ENCODE measurements at places on chromosomes 4 and X.

- no peak for DNase-seq
Measured at GRCh38 chr4:63607169-63607872, 801.9 kb downstream of the TECRL start.

DNA sequence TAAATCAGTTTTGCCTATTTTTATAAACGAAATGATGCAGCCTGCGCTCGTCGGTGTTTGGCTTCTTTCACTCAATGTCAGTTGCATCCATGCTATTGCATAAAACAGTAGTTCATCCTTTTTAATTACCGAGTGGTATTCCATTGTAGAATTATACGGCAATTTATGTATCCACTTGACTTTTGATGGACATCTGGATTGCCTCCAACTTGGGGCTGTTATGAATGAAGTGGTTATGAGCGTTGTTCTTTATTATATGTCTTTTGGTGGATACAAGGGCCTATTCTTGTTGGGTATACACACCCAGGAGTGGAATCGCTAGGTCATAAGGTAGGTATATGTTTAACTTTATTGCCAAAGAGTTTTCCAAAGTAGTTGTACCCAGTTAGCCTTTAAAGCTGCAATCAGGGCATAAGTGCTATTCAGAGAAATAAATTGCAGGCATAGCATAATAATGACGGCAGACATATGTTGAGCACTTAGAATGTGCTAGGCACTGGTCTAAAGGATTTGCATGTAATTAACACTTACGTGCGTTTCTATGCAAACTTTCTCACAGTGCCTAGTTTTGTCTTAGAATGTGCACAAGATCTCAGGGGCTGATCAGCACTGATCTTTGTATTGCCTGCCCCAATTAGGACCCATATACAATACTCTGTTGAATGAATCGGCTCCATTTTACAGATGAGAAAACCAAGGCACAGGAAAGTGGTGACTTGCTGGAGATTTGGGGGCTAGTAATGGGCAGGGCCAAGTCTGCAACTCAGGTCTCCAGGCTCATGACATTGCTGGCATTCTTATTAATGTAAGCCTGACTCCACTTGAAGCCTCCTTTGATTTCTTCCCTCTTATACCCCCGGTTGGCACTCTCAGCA is 407.0 kb downstream of the BCOR start:
- DNase-seq, result no peak

DNA sequence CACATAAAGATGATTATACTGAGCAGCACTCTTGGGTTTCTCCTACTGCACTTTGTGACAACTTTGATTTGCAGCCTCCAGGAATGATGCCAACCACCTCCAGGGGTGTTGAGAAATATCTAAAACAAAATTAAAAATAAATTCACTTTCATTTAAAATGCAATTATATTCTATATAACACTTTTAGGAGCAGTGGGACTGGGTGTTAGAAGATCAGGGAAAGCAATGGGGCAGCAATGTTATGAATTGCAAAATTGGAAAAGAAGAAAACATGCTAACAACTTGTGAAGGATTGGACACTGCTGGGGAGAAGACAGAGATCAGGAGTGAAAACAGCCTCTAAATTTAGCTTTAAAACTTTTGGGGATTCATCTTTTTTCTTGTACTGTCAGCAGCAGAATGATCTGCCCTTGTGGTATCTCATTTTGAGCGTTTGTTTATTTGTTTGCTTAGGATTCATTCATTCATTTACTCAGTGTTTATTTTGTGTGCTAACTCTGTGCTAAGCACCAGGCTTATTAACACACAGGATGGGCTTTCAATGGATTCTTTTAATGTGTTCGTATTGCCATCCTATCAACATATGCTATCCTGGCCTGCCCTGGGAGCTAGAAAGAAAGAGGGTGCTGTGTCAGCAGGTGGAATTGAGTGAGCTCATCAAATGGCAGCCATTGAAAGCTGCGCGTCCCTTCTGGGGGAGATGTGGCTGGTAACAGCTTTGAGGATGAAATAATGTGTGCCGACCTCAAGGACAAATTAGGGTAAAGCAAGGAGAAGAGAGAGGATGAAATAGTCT is 96.5 kb downstream of the FRMPD4 start:
- DNase-seq, result no peak

DNA sequence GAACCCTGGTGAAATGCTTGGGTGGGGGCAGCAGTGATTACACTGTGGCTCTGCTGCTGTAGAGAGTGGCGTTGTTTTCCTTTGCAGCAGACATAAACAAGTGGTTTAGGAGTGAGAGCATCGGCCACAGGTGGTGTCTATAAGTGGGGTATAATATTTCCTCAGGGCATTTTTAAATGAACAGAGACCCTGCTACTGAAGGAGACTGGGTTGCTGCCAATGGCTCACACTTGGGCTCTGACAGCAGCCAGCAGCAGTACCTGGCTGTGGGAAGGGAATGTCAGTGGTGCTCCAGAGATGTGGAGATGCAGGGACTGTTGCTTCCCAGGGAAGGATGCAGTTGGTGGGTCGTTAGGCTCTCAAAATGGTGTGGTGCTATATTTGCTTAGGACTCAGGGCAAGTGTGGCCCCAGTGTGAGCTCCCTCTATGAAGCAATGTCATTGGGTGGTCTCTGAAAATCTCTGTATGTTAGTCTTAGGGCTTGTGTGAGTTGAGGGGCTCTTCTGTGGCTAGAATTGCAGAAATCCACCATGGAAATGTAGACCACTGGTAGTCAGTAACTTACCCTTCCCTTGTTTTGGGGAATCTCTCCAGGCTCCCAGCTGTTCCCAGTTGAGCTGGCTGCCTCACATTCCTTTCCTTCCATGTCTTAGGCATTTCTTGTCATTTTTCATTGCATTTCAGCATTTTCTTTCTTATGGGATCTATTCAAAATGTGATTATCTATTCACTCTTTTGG is 1023.0 kb upstream of the GRID2 start:
- DNase-seq, result no peak

DNA sequence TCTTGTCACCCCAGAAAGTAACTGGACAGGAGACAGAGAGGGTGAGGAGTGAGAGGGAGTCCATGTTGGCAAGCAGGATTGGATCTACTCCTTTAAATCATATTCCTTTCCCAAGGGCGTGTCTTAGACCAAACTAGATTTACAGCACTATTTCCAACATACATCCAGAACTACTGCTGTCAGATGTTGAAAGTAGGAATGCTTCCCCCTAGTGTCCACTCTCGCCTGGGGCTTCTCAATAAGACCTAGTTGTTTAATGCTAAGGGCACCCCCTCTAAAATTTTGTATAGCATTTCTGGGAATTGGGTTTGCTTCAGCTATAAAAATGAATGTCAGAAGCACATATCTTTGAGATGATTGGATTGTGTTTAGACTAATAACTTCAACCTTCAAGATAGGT is 13.3 kb downstream of the OFD1 start:
- no peak for DNase-seq

DNA sequence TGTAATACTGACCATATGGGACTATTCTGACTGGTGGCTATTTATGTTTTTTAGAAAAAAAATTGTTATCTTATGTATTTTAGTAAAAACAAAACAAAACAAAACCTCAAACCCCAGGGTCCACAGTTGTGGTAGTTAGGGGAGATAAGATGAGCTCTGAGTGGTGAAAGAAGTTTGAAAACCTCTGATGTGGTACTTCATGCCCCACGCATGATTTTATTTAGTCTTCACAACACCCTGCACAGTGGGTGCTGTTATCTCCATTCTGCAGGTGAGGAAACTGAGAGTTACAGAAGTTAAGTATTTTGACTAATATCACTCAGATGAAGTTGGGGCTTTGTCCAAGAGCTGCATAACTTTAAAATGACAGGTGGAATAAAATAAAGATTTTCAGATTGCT is 230.6 kb upstream of the TRPC5 start:
- DNase-seq, result no peak

- no peak for DNase-seq
Measured at GRCh38 chr4:182346675-182347375, 103.6 kb downstream of the TENM3 start.

DNA sequence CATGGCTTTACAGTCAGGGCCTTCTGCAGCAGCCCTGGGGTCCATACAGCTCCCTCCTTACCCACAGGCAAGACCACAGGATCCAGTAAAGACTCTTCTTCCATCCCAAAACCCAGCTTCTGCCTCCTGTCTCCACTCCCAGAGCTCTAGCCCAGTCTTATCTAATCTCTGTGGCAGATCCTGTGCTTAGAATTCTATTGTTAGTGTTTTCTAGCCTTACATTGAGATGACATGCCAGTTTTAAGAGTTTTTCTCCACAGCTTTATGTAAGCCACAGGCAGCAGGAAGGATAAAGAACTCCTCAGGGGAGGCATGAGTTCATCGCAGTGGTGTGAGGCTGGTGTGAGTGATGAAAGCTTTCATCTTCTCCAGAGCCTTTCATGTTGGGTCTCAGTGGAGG is 129.1 kb downstream of the RCHY1 start:
- DNase-seq, result no peak

- DNase-seq, result no peak
Measured at GRCh38 chr4:89528526-89529133, 221.0 kb upstream of the GPRIN3 start.

DNA sequence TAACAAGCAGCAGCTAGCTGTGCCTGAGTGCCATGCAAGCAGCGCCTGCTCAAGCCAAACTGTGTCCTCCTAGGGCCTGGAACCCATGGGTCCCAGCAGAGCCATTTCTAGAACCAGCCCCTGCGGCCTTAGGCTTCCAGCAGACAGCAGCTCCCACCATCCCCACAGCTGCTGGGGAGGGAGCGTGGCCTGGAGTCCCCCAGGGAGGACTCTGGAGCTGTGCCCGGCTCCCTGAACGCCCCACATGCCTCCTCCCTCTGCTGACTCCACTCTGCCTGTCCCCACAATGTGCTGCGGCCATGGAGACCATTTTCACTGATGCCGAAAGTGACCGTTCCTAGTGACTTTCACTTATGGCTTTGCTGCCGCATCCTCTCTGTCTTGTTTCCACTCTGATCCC is 45.9 kb downstream of the GAK start:
- DNase-seq, result no peak

GRCh38 chr4:159248384-159249178 is 145.7 kb downstream of the RAPGEF2 start:
- no peak for DNase-seq

GRCh38 chr4:150867148-150867547 is 147.9 kb downstream of the LRBA start:
- DNase-seq, result no peak

DNA sequence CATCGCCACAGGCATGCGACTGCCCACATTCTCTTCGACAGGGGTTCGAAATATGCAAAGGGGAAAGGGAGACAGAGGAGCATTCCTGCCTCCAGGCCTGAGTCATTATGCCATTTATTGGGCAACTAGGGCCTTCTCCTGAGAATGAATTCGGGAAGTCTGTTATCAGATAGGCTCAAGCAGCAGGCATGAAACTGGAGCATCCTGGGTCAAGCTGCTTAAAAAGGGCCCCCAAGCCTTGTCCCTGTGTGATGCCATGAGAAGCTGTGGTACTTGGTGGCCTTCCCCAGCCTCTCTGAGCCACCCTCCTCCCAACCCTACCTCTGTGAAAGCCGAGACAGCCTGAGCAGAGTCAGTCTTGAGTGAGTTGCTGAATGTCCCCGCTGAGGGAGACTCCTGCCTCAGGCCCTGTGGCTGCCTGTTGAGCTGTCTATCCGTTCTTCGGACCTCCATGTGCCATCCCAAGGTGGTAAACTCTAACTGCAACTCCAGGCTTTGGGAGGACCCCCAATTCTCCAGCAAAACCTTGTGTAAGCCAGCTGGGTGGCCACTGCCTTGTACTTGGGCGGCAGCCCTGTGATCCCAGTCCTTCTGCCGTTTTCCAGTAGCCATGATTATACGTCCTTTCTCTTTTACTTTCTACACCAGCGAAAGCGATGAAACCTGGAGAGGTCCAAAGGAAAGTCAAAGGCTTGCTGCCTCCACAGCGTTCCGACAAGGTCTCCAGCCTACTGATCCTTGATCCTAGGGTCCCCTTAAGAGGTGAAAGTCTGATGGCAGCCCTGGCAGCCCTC is 37.7 kb downstream of the NBDY start:
- DNase-seq, result no peak

- no peak for DNase-seq
Measured at GRCh38 chr4:76723373-76723772, 174.6 kb downstream of the SOWAHB start.

DNA sequence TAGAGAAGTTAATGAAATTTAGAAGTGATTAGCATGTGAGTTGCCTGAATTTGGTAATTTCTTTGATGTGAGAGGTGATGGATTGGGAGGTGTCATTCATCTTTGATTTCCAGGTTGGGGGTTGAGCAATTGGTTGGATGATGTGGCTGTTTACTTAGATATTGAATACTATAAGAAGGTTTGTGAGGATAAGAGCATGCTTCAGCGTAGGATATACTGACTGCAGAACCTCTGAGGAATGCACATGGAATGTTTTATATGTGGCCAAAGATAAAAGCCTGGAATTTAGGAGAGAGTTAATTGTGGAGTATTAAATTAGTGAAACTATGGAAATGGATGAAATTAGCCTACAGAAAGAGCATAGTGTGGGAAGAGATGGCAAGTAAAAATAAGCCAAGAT is 165.4 kb upstream of the MAD2L1 start:
- DNase-seq, result no peak

DNA sequence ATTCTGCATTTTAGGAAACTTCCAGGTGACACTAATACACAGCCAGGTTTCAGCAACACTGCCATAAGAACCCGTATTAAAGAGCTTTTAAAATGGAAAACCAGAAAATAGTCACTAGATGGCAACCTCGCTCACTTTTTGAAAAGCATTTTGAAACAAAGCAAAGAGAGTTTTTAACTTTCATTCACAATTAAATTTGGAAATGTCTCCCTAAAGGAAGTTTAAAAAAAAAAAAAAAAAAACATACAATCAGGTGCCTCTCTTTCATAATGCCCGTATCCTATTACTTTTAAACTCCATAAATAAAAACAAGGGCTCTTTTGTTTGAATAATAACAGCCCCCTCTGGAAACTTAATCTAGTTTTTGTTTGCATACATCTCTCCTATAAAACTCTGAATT is 20.3 kb downstream of the MEPE start:
- DNase-seq, result no peak

DNA sequence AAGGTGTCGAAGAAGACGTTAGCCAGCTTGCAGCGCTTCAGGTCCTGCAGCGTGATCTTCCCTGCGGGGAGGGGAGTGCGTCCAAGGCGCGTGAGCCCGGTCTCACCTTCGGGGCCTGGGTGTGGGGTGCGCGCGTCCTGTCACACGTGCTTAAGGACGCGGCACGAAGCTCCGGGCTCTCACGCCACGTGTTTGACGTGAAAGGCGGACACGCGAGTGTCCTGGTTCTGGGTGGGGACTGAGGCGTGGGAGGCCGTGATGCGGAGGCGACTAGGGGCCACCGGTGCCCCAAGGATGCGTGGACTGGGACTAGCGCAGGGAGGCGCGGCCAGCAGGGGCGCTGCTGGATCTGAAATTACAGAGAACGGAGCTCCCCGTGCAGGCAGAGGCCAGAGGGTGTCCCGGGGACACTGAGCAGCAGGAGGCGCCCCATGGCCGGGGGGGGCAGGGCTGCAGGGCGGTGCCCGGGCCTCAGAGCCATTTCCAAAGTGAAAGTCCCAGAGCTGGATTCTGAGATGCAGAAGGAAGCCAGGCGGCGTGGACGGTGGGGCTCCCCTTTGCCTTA is 20.3 kb upstream of the GTPBP6 start:
- DNase-seq, result no peak

- no peak for DNase-seq
Measured at GRCh38 chr4:101346351-101347266, 717 bp downstream of the PPP3CA start.
